ENCODE measurements at places on chromosomes 3 and 15. TPM values are rescaled to one million over a fixed set of nuclear protein-coding genes. Genes with fewer than 3 reads are reported as not detected.
A peak's percentile ranks its signal among the peaks of the same experiment; 100 is the strongest.

Gene GREM1
- total RNA-seq = 30.1 TPM

DNA sequence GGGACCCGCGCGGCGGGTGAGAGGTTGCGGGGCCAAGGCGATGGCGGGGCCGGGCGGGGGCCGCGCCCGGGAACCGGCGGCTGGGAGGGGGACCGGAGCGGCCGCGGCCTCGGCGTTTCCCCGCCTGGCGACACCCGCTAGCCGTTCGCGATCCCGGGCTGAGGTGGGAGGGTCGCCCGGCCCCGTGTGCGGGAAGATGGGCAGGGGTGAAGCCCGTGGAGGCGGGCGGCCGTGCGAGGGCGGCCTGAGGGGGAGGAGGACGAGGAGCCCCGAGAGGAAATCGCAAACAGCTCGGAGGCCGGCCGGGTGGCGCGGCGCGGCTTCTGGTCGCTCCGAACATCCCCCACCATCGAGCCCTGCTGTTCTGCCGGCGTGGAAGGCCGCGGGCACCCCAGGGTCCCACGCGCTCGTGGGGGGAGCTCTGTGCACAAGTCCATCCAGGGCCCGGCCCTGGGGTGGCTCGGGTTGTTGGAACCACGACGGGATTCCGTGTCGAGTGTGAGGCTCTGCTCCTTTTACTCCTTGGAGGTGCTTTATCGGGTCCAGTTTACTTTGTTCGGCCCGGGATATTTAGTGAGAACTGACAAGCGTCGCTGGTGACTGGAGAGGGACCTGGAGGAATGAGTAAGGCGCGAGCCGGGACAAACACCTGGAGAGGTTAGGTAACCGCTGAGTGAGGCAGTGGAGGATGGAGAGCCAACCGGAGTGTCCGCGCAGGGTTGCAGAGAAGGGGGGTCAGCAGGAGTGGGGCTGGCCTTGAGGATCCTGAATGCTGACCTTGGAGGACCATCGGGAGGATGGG, 728 bp downstream of the CRTC3 start:
- peak overlapping the region; percentile 73 for H3K27ac ChIP-seq
- H3K4me1 ChIP-seq = no peaks in the 10 kb centered on the region
- H3K4me3 ChIP-seq = peak overlapping the region; percentile 80
- H3K27me3 ChIP-seq = no peaks in the 10 kb centered on the region
- peak; percentile 86 for DNase-seq

GRCh38 chr3:185272033-185272432, 18.2 kb upstream of the EHHADH start:
- no peak overlapping the region for H3K4me3 ChIP-seq
- H3K36me3 ChIP-seq = no peaks in the 10 kb centered on the region
- H3K27ac ChIP-seq = no peak overlapping the region
- no peaks in the 10 kb centered on the region for H3K4me1 ChIP-seq

- no peak overlapping the region for H3K4me3 ChIP-seq
- no peaks in the 10 kb centered on the region for H3K4me1 ChIP-seq
- H3K27me3 ChIP-seq = no peaks in the 10 kb centered on the region
- no peak overlapping the region for H3K27ac ChIP-seq
Observed at GRCh38 chr3:86234506-86235254, 756.3 kb downstream of the VGLL3 start.

DNA sequence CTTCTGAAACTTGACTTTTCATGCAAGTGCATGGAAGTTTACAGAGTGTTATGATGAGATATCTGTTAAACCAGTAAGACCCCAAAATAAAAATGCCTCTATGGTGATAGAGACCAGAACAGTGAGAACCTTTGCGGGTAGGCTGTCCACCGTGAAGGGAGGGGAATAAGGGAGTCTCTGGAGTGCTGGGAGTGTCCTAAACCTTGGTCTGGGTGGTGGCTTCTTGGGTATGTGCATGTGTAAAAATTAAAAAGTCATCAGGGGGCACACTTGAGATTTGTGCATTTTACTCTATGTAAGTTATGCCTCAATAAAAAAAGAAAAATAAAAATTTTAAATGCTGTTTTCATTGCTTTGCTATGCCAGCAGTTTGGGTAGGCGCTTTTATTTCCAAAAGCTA, 38.2 kb upstream of the BNC1 start:
- no peak overlapping the region for H3K4me3 ChIP-seq
- no peak for DNase-seq
- H3K27me3 ChIP-seq = peaks cover 2% of the 10 kb centered on the region
- H3K27ac ChIP-seq = no peak overlapping the region
- no peaks in the 10 kb centered on the region for H3K4me1 ChIP-seq

DNA sequence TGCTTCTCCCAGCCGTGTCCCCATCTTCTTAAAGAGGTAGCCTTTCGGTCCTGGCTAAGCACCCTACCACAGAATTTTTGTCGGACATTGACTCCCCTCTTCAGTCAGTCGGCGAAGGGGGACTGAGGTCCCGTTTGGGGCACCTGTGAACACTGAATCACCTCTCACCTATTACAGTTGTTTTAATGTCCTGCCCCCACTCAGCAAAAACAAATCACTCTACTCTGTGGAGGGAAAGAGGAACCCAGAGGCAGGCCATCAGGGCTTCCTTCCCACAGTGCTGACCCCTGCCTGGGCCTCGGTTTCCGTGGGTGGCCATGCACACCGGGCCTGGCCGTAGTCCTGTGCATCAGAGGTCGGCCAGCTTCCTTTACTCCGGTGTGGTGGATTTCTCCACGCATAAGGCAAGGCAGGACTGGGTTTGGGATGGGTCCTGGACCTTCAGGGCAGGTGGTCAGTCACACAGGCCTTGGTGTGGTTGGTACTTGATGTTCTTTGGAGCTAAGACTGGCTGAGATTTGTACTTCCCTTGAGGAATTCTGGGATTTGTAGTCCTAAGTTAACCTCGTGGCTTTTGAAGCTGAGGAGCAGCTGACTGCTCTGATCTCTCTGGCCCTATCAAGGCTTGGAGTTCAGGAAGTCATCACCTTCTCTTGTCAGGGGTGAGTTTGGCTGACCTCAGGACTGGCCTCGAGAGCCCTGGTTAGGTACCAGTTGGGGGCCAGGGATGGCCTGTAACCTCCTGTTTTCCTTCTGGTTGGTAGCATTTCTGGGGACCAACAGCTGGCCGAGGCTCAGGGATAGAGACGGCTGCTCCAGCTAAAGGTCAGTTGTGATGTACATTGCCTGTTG, 627 bp upstream of the FAM131A start:
- H3K36me3 ChIP-seq = peaks cover 1% of the 10 kb centered on the region
- peak overlapping the region; percentile 93 for H3K27ac ChIP-seq
- H3K27me3 ChIP-seq = no peaks in the 10 kb centered on the region
- no peak for DNase-seq
- H3K4me3 ChIP-seq = peak overlapping the region; percentile 73

Gene ITIH4
- 88.7 TPM for total RNA-seq

- no peaks in the 10 kb centered on the region for H3K27me3 ChIP-seq
- H3K4me3 ChIP-seq = no peak overlapping the region
- no peak for DNase-seq
- no peaks in the 10 kb centered on the region for H3K36me3 ChIP-seq
- no peak overlapping the region for H3K27ac ChIP-seq
Observed at GRCh38 chr3:116165135-116165534, 280.2 kb downstream of the LSAMP start.

Gene DCLK3
- 0.18 TPM for total RNA-seq

GRCh38 chr3:131107637-131108433, 81.2 kb downstream of the NEK11 start:
- no peaks in the 10 kb centered on the region for H3K27me3 ChIP-seq
- H3K36me3 ChIP-seq = no peaks in the 10 kb centered on the region
- no peak overlapping the region for H3K27ac ChIP-seq
- no peaks in the 10 kb centered on the region for H3K4me1 ChIP-seq
- no peak for DNase-seq

DNA sequence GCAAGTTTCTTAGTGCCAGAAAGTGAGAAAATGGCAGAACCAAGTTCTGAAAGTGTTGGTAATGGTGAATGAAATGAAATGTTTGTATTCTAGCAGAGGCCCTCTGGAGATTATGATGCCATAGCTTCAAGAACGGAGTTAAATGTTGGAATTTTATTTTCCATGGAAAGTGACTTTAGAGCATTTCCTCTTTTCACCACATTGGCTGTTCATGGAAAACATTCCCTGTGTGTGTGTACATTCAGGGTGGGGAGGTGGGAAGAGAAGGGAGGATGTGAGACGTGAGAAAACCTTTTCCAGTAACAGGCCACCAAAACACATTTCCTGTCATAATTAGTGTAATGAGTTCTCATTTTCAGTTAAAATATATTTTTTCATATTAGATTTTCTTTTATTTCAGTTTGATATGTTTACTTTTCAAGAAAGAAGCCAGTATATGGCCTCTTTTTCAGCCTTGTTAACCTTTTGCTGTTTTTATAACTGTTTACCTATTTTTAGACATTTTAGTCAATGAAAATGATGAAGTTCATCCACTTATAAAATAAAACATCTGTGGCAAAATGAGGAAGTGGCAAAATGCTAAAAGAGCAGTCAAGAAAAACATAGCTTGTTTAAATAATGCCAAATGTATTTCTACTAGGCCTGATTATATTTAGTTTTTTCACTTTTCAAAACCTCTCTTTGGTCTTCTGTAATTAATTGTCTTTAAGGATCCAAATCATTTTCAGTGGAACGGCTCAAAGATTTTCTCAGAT, 21.6 kb downstream of the SAMMSON start:
- H3K27me3 ChIP-seq = no peaks in the 10 kb centered on the region
- H3K4me1 ChIP-seq = peaks cover 2% of the 10 kb centered on the region
- H3K27ac ChIP-seq = no peak overlapping the region
- no peak overlapping the region for H3K4me3 ChIP-seq
- no peak for DNase-seq

Gene IDH2
- total RNA-seq = 37.5 TPM

DNA sequence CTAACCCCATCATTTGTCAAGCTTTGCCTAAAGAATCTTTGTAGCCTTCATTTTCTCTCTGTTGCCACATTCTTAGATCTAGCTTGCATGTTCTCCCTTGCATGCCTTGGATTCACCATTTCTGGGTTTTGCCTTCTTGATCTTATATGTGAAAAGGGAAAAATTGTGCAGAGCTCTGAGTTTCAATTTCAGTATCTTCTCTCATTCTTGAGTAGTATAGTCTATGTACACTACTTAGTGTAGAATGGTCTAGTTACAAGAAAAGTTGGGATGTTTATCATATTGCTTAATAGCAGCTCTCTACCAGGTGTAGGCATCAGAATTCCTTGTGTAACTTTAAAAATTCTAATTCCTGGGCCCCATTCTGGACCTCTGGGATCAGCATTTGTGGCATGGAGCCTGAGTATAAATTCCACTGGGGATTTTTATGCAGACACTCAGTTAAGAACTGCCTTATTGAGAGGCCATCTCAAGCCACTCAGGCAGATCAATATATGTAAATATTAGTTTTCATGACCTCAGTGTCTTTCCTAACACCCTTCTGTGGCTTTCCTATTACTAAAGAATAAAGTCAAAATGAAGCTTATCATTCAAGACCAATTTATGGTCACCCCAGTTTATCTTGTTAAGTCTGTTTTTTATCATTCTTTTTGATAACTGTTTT, 23.4 kb downstream of the GTF2E1 start:
- no peak overlapping the region for H3K4me3 ChIP-seq

Measured in aorta (tissue), 5 donors.